Activated T-helper 9 cell treated with anti-CD3 and anti-CD28 coated beads, Interleukin-2, amount 50 U/mL, for 16 hours (primary cell): ENCODE measurements at places on chromosomes 13 and 19.
A peak's percentile ranks its signal among the peaks of the same experiment; 100 is the strongest.

DNA sequence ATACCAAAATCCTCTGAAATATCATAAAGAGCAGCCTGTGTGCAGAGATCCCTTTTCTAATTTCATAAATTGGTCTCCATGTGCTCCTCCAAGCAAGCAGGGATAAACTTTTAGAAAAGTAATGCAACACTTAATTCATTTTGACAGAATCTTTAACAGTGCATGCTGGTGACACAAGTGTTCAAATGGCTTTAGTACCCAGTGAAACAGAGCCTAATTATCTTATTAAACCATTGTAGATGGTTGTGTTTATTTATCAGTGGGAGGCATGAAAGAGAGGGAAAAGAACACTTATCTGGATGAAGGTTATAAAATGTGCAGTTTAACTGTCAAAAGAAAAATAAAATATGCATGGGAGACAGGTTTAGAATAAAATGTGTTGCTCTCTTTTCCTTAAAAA, 945.0 kb upstream of the PCDH20 start:
- DNase-seq: no peak

DNA sequence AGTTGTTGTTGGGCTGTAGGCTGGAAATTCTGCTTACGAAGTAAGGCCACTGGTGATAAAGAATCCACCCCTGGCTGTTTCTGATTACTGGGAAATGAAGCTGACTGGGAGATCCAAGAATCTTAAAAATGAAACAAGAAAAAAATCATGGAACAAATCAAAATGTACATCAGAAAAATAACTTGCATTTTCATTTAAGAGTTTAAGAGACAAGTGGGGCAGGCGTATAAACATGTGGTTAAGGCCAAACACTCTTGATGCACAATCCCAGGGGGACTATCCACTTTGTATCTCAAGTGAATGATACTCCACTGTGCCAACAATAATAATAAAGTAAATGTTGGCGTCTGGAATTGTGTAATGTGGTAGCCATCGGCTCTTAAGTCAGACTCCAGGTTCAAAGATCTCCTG, 24.6 kb downstream of the ZMYM5 start:
- no peak for DNase-seq

DNA sequence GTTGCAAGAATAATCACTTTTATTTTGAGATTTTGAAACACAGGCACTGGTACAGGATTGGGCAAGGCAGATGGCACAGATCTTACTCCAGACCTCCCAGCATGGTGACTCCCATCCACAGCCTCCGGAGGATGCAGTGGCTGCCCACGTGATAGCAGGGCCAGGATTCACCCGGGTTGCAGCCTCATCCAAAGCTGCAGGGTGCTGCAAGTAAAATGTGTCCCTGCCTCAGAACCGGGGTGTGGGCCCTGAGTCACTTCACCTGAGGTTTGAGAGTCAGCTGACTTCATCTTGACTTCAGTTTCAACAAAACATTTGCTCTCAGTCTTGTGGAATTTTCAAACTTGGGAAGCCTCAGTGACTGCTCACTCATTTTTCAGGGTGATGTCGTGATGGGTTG, 201.9 kb downstream of the FGF9 start:
- no peak for DNase-seq

- no peak for DNase-seq
Observed at GRCh38 chr19:19551853-19552192, 13.8 kb downstream of the CILP2 start.

DNA sequence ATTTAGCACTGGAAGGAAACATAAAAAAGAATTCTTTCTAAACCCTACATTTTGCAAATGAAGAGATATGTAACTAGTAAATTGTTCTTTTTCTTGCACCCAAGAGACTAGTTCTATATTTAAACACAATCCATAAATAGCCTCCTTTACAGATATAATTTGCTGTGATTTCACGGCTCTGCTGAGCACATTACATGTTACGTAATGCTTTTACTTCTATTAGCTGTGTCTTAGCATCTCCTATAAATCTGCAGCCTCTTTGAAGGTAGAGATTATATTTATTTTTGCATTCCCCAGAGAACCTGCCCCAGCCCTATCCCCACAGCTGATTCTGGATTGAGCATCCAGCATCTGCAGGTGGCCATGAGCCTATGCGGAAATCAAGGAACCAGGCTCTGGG, 32.2 kb downstream of the LACC1 start:
- DNase-seq: no peak

GRCh38 chr13:49844181-49844580, 51.7 kb upstream of the KPNA3 start:
- DNase-seq: no peak

GRCh38 chr13:76860706-76861105, 25.5 kb downstream of the KCTD12 start:
- no peak for DNase-seq

- DNase-seq: no peak
Observed at GRCh38 chr19:6006896-6007295, 29.0 kb upstream of the RANBP3 start.

DNA sequence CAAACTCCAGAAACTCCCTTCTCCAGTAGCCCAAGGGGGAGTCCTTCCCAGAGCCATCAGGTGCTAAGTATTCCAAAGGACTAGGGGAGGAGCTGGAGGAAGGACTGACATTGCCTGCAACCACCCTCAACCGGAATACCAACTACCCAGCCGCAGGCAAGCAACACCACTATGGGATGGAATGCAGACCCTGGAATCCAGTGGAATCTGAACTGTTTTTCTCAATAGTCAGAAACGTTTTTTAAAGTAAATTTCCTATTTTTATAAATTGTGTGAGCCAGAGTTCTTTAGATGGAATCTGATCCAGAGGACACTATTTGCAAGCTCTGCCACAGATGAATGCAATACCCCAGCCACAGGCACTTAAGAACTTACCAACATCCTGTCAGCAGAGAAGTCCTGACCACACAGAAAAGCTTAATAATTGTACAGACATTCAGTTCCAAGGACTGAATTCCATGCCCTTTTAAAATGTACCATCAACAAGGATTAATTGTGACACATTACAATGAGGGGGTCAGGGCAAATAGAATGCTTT, 92.1 kb downstream of the USP12 start:
- DNase-seq: no peak

- no peak for DNase-seq
Observed at GRCh38 chr19:41480336-41480735, 37.4 kb downstream of the ERICH4 start.

GRCh38 chr13:45328661-45329111, 12.3 kb downstream of the TPT1 start:
- DNase-seq: no peak

GRCh38 chr13:33311040-33311439, 25.5 kb upstream of the STARD13 start:
- DNase-seq: no peak

DNA sequence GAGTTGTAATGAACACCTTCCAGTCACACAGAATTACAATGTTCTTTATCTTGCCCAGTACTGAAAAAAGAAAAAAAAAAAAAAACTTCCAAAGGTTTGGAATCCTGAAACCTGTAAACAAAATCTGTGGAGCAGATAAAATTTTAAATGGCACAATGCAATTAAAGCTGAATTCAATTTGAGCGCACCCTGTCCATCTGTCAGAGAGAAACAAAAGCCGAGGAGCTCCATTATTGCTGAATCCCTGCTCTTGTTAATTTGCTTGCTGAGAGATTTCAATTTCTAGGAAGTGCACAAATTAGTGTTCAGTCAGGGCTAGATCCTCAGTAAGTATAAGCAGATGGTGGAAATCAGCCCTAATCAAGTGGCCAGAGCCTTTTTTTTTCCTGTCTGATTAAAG, 65.2 kb downstream of the DACH1 start:
- no peak for DNase-seq

DNA sequence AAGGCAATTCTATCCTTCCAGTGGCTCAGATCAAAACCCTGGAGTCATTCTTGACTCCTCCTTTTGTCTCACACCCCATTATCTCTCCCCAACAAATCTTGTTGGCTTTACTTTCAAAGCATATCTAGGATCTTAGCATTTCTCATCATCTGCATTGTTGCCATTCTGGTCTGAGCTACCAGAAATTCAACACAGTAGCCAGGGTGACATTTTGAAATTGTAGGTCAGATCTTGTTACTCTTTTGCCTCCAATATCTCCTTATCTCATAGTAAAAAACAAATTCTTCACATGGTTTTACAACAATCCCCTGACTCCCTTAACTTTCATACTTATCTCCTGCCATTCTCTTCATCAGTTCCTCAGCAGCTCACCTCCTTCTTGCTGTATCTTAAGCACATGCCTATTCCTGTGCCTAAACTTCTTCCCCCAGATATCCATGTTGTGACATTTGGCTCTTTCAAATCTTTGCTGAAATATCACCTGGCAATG, 115.8 kb downstream of the KLF5 start:
- no peak for DNase-seq

DNA sequence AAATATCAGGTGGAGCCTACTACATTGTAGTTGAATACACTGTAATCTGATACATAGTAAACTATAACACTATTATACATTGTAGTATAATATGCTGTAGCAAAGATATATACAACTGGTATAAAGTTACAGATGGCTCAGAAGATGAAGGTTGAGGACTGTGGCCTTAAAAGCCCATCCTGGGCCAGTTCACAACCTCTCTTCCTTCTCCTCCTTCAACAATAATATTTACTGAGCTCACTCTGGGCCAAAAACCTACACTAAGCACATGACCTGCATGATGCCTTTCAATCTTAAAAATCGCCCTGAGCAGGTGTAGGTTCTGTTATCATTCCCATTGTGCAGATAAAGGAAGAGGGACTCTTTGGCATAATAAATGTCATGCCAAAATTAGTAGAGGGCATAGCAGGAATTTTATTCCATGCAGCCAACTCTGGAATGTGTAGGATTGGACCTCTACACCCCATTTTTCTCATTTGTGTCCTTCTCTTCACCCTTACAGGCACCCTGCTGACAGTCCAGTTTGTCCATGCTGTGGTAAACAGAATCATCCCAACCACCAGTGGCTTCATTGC, 14.6 kb upstream of the SIN3B start:
- DNase-seq: no peak

- DNase-seq: no peak
Observed at GRCh38 chr13:71638751-71639150, 228.3 kb downstream of the DACH1 start.

GRCh38 chr13:33679658-33680012, 138.3 kb upstream of the RFC3 start:
- no peak for DNase-seq

GRCh38 chr13:99750951-99751350, 220.6 kb downstream of the ZIC5 start:
- no peak for DNase-seq

DNA sequence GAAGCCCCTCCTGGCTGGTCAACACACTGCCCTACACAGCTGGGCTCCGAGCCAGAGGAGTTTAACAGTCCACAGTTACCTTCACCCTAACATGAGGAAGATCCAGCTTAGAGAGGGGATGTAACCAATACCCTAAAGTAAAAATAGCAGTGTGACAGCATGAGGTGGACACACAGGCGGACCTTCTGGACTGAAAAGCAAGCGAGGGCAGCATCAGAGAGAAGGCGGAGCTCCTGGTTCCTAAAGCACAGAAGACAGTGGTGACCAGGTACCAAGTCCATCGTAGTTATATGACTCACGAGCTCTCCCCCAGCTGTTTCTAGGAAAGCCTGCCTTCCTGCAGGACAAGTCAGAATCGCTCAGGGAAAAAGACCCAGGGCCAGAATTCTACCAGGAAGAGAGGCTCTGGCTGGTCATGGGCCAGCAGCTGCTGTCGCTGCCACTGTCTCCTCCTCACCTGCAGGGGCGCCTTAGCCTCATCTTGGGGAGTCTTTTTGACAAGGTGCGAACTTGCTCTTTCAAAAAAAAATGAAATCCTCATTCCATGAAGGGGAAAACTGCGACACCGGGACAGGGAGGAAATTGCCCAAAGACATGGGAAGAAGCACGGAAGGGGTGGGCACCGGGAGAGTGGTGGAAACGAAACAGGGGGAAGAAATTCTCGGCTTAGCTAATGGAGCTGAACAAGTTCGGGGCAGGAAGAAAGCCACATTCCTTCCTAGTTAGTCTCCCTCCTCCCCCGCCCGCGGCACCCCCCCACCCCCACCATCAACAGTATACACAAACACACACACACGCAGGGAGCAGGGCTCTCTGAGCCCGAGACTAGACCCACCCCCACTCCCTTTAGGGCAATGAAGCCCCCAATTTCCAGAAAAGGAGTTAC, 1.7 kb downstream of the ELL start:
- DNase-seq: peak; percentile 47

DNA sequence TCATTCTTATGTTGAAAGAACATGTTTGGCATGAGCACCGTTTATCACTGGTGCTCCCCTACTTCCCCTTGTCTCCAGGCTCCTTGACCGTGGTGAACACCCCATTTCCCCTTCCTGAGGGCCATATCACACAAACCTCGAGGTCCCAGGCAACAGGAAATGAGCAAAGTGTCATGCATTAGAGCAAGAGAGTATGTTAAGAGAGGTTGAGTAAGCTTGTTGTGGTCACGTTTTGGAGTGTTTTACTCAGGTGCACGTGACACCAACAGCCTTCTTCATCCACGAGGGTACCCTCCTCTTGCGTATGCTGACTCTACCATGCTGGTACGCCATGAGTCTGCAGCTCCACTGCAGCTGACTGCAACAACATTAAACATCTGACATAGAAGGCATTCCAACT, 482.2 kb upstream of the NBEA start:
- no peak for DNase-seq

DNA sequence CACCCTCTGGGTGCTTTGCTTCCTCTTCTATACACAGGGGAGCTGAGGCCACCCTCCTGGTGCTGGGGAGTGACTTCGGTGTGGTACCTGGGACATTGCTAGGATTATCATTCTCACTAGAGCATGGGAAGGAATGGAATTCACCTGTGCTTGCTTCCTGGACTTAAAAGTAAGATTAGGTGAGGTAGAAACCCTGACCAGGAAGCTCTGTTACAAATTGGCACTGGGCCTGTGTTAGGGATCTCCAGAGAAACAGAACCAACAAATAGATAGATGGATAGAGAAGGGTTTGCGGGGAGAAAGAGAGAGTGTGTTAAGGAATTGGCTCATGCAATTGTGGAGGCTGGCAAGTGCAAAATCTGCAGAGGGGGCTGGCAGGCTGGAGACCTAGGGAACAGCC, 13.9 kb upstream of the SIAH3 start:
- no peak for DNase-seq

DNA sequence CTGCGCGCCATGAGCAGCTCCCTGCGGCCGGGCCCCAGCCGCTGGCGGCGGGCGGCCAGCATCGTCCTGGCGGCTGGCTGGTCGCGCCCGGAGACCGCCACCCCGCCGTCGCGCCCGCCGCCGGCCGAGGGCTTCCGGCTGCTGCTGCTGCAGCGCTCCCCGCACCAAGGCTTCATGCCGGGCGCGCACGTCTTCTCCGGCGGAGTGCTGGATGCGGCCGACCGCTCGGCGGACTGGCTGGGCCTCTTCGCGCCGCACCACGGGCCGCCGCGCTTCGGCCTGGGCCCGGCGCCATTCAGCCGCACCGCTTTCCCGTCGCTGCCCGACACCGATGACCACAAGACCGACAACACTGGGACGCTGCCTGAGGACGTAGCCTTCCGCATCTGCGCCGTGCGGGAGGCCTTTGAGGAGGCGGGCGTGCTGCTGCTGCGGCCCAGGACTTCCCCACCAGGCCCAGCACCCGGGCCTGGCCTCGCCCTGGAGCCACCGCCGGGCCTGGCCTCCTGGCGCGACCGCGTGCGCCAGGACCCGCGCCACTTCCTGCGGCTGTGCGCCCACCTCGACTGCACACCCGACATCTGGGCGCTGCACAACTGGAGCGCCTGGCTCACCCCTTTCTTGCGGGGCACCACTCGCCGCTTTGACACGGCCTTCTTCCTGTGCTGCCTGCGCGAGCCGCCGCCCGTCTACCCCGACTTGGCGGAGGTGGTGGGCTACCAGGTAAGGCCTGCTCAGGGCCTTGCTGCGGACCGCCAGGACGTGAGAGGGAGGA, 518 bp downstream of the NUDT19 start:
- DNase-seq: peak; percentile 39
